T-helper 2 cell (primary cell): ENCODE measurements at places on chromosomes 1 and 21.

GRCh38 chr1:5156416-5157120, 502.2 kb downstream of the AJAP1 start:
- DNase-seq = no peak

DNA sequence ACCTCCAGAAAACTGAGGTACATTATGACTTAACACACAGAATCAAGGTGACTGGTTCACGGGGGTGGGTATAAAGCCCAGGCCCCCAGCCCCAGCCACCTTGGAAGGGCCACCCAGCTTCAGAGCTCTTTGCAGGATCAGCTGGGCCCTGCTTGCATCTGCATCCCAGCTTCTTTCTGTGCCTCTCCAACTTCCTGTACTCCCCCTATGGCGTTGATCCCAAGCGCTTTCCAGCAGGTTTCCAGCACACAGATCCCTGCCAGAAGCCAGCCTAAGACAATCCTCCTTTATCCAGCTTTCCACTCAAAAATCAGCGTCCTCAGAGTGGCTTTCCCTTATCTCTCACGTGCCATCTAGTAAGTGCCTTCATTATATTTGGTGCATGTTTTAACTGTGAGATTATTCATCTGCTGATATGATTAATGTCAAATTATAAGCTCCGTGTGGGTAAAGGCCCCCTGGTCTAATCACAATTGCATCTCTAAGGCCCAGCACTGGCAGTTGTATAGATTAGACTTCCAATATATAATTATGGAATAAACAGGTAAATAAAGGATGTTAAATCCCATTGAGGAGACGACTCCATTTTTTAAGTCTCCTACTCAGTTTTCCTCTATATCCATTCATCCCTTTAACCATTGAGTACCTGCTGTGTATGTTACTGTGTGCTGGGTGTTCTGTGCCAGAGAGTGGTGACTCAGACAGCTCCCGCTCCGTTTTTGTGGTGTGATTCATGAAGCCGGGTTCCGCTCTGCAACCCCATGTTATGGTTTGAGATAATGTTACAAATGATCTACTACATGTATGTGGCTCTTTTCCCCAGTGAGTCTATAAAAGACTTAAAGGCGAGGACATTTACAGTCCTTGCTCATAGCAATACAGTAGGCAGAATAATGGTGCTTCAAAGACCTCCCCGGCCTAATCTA, 387.6 kb downstream of the PCP4 start:
- DNase-seq = no peak

DNA sequence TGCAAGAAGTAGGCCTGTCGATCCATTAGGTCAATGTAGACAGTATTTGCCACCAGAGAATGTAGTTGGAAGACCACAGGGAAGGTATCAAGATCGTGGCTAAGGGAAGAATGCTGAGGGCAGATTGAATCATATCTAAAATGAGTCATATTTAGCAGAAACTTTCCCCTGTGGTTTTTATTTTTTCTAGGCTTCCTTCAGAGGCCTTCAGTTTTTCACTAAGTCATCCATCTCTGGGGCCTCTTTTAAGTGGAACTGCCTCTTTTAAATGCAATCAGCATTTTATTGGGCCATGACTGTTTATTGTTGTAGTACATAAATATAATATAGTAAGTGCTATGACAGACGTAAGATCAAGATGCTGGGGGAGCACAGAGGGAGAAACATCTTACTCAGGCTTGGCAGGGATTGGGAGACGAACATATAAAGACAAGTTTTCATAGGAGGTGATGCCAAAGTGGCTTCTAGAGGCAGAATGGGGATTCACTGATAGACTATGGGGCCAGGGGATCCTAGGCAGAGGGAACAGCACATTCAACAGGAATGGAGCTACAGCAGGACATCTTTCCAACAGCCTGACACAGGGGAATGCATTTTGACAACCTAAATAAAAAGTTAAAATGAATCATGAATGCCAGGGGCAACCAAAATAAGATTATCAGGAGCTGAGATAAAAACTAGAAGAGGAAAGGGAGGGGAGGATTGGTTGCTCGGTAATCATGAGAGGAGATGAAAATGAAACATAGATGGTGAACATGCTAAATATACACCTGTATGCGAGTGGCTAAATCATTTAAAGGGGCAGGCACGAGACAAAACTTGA, 20.1 kb downstream of the UBE2U start:
- DNase-seq = no peak

GRCh38 chr1:222068937-222069336, 327.0 kb upstream of the DUSP10 start:
- no peak for DNase-seq

- DNase-seq = no peak
These were observed 101.2 kb downstream of the GLIS1 start for GRCh38 chr1:53637511-53638359.

- no peak for DNase-seq
These were observed 406.1 kb downstream of the PRDM2 start for GRCh38 chr1:14106126-14106525.

- no peak for DNase-seq
These were observed 3.1 kb upstream of the MROH9 start for GRCh38 chr1:170932236-170932635.

- DNase-seq = no peak
These were observed 5.2 kb upstream of the DMRTB1 start for GRCh38 chr1:53454019-53454418.

DNA sequence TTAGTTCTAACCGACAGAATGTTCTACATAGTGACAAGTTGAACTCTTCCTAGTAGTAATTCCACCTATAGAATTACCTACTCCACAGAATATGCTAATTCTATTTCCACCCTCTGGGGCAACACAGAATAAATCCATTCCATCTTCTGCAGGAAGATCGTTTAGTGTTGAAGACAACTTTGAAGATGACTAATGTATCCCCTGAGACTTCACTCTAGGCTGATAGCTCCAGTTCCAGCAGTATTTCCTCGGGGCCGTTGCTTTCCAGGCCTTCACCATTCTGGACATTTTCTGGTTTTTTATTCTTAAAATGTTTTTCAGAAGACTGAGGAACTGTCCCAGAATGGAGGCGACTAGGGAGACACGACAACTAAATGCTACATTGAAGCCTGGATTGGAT, 61.0 kb upstream of the CSF1 start:
- DNase-seq = no peak

DNA sequence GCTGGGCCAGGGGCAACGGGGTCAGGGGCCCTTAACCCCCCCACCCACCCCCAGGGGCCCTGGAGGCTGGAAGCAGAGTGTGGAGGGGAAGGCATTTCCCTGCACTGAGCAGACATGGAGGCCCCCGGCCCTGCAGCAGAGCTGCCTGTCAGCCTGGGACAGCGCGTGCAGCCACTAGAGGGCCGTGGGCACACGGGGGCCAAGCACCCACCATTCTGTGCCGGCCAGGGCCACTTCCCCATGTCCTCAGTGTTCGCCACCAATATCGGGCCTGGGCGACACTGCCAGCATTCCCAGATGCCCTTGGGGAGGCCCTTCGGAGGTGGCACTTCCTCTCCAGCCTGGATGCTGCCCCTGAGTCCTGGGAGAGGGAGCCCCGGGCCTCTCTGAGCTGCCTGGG, 23.2 kb upstream of the ARHGEF16 start:
- DNase-seq = no peak

- DNase-seq = no peak
These were observed 31.0 kb downstream of the LHX4 start for GRCh38 chr1:180261030-180261429.

DNA sequence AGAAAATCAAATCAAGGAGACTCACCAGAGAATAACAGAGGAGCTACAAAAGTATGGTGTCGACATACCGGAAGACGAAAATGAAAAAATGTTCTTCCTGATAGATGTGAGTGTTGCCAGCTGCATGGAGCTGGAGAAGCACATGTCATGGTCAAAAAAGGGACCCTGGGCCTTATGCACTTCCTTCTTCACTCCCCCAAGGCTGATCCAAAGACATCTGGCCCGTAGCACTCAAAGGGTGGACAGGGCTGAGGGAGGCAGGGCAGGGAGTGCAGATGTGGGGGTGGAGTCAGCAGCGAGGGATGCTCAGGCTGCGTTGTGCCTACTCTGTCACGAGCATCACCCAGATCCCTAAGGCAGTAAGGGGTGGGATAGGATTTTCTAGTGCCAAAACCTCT, 19.4 kb downstream of the MX1 start:
- no peak for DNase-seq

DNA sequence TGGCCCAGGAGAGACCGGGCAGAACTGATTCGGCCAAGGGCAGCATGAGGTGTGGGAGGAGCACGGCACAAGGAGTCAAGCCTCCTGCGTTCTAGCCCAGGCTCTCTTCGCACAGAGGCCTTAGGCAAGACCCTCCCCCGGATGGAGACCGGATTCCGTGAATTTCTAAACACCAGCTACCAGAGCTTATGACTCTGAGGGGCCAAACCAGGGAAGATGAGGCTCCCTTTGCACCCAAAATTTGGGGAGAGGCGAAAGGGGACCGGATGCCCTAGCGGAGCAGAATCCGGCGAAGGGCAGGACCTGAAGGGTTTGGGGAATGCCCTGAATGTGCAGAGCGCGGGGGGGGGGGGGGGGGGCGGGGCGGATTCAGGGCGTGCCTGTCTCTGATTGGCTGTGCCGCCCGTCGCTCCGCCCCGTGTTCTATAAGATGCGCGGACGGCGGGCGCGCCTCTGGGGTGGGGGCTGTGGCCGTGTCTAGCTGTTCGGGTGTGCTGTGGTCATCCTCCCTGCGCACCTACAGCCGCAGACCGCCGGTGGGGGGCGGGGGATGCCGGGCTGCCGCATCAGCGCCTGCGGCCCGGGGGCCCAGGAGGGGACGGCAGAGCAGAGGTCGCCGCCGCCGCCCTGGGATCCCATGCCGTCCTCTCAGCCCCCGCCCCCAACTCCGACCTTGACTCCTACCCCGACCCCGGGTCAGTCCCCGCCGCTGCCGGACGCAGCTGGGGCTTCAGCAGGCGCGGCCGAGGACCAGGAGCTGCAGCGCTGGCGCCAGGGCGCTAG, at the start of gene TRNP1:
Gene TRNP1 (plus strand): TSS at position 456 of the 783 bp plus-strand sequence. CDS start 95 bp downstream, at position 551.
- peak; percentile 48 for DNase-seq

- DNase-seq = no peak
These were observed 125.3 kb upstream of the GREM2 start for GRCh38 chr1:240737298-240737697.

DNA sequence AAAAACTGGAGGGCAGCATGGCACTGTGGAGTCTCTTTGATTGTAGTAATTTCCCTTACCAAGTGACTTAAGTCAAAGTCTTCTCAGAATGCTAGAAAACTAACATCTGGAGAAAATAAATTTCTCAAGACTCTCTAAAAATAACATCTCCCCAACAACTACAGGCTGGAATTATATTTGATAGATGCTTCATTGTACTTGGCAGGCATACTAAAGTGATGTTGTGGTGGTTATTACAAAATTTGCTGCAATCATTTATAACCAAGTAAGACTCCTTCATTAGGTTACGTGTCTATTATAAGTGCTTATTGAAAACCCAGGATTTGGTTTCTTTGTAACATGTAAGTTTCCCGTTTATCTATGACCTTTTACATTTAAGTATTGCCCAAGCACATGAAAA, 132.9 kb upstream of the NRIP1 start:
- DNase-seq = no peak

DNA sequence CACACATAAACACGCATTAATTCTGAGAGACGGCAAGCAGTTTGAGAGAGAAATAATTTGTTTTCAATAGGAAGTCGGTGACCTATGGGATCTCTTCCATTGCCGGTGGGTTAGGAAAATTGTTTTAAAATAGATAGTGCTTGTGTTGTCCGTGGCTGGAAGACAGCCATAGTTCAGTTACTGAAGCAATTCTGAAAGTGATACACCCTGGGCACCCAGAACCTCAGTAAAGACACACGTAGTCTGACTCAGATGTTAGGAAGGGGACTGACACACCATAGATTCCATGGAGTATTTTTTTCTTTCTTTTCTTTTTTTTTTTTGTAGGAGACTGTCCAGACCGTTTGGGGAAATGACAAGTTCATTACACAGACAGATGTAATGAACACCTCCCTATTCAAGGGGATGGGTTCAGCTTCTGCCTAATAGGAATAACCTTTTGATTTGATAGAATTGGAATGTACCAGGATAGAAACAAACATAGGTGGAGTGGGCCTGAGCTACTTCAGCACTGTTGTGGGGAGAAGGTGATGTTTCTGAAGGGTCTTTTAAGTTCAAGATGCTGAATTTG, 1.6 kb downstream of the C1orf21 start:
- no peak for DNase-seq

- DNase-seq = no peak
These were observed 1214.9 kb downstream of the PLA2G4A start for GRCh38 chr1:188043536-188044245.

DNA sequence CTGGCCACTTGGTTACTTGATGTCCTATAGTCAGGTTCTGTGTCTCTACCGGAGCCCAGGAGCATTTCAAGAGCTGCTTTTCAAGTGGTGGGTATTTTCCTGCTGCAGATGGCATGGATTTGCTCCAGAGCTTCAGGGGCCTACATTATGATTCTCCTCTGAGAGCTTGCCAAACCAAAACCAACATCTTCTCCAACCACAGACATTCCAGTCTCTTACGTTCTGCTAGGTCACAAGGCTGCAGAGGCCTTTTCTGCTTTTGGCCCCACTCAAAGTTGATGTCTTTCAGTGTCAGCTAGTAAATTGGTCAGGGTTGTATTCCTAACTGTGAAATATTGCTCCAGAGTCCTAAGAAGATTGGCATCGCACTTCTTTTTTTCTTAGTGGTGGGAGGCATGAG, 14.7 kb upstream of the AQP10 start:
- DNase-seq = no peak

- no peak for DNase-seq
These were observed 4.1 kb downstream of the PABPC4 start for GRCh38 chr1:39572379-39573096.

DNA sequence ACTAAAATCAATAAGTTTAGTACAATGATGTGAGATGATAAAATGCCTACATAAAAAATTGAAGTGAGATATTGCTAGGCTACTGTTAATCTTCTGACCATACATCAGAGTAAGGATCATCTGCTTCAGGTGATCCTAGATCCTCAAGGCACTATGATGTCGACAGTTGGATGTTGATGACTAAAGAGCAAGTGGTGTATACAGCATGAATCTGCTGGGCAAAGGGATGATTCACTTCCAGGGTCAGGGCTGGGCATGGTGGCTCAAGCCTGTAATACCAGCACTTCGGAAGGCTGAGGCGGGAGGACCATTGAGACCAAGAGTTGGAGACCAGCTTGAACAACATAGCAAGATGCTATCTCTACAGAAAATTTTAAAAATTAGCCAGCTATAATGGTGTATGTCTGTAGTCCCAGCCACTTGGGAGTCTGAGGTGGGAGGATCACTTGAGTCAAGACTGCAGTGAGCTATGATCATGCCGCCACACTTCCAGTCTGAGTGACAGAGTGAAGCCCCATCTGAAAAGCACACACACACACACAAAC, 24.6 kb downstream of the NUF2 start:
- no peak for DNase-seq

DNA sequence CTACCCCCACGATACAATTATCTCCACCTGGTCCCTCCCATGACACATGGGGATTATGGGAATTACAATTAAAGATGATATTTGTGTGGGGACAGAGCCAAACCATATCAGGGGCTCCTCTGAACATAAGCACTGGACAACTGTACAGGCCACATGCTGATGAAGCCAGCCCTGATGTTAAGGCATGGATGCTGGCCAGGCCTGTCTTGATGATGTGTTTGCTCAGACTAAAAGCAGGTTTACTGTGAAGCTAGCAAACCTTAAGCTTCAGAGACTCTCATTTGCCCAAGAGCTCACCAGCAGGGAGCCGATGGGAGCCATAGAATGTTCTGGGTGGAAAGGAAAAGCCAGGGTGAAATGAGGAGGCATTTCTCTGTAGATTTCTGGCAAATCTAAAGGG, 135.3 kb upstream of the KCNK1 start:
- DNase-seq = no peak
